Mucosa of descending colon (tissue), 3 donors: ENCODE measurements at places on chromosomes 7 and 10. TPM values are rescaled to one million over a fixed set of nuclear protein-coding genes. Genes with fewer than 3 reads are reported as not detected.

The AKR1C1 gene
- total RNA-seq = 28.4 TPM

The PANK1 gene
- total RNA-seq = 24.1 TPM

The PDK4 gene
- 50.6 TPM for total RNA-seq

The HMX3 gene
- not detected for total RNA-seq

The WIPF3 gene
- 0.89 TPM for total RNA-seq

The NODAL gene
- total RNA-seq = not detected

The SPDYE9 gene
- total RNA-seq = not detected

The MYO1G gene
- total RNA-seq = 3.9 TPM

The PDE6C gene
- not detected for total RNA-seq

The SLC39A12 gene
- not detected for total RNA-seq

The RPEL1 gene
- total RNA-seq = not detected

The NEURL1 gene
- total RNA-seq = 15.9 TPM

GRCh38 chr10:52111101-52111891, 202.8 kb upstream of the DKK1 start:
- no peak for DNase-seq

- DNase-seq = no peak
Measured at GRCh38 chr10:89563861-89564478, 28.6 kb upstream of the SLC16A12 start.

DNA sequence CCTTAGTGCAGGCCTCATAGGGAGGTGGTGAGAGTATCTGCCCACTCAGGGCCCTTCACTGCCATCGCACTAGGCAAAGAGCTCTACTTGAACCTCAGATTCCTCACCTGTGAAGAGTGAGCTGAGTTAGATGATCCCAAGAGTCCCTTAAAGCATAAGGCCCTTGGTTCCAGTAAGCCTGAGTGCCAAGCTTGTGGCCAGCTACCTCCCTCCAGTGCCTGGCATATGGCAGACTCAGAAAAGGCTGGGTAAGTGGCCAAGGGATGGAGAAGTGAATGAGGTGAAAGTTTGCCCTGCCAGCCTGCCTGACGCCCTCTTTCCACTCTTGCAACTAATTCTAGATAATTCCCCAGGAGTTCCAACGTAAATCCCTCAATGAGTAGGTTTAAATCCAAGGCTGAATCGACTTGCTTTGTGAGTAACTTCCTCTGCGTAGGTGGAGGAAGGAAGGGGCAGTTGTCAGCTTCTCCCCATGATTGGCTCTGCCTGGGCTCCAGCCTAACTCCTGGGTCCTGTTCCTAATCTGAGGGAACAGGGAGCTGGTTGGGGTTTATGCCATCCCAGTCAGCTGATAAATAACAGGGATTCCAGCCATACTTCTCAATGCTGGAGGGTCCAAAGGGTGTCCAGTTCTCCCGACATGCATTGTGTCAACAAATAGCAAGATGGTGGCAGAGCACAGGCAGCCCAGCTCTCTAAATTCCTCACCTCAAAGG, 14.2 kb downstream of the DUSP5 start:
- no peak for DNase-seq

- DNase-seq = no peak
Measured at GRCh38 chr10:43806831-43807640, 158.4 kb upstream of the ZNF32 start.

- no peak for DNase-seq
Measured at GRCh38 chr10:104123397-104123796, 1.4 kb downstream of the SFR1 start.

DNA sequence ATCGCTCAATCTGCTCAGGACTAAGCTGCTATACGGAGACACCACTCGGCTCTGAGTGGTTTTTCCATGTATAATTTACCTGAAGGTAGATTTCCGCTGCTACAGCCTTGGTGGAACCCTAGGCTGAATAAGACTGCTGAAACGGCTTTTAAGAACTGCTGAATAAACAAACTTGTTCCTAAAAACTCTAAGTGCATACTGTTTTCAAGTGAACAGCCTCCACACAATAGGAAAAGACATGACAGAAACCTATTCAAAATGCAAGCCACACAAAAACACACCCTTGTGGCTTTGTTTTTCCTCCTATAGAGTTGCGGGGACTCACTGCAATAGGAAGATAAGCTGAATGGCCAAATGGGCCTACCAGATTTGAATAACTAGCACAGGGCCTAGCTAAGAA, 117.2 kb downstream of the UBE2H start:
- DNase-seq = no peak

DNA sequence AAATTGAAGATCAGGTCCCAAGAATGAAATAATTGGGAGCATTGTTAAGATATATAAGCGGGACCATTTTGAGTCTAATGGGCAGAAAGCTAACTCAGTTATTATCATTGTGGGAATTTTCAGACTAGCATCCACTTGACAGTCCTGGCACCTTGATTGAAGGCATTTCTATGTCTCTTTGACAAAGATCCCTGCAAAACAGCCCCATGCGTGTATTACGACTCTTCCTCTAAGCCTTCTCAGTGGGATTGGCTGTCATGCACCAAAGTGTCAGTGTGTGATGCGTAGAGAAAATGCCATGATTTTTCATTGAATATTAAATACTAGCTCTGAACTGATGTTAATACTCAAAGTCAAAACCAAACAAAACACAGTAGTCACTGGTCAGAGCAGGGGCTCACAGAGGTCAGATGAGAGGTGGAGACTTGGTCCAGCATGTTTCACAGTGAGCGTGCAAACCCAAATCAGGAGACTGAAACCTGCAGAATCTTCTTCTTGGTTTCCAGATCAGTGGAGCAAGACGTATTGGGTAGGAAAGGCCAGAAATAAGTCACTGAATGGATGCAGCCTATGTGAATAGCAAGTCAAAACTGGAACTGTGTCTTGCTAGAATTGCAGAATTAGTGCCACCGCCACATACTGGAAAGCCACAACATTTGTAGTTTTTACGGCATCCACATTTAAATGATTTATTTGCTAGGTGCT, 303.6 kb upstream of the AKR1E2 start:
- DNase-seq = no peak

- no peak for DNase-seq
Measured at GRCh38 chr7:35241884-35242283, 12.0 kb downstream of the TBX20 start.

DNA sequence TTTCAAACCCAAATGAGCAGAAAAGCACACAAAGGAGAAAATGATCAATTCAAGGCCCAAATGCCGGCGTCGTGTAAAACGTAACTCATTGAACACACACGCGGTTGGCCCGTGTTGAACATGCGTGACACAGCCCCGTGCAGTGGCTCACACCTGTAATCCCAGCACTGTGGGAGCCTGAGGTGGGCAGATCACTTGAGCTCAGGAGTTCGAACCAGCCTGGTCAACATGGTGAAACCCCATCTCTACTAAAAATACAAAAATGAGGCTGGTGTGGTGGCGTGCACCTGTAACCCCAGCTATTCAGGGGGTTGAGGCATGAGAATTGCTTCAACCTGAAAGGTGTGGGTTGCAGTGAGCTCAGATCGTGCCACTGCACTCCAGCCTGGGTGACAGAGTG, 156.7 kb upstream of the KLF6 start:
- DNase-seq = no peak

DNA sequence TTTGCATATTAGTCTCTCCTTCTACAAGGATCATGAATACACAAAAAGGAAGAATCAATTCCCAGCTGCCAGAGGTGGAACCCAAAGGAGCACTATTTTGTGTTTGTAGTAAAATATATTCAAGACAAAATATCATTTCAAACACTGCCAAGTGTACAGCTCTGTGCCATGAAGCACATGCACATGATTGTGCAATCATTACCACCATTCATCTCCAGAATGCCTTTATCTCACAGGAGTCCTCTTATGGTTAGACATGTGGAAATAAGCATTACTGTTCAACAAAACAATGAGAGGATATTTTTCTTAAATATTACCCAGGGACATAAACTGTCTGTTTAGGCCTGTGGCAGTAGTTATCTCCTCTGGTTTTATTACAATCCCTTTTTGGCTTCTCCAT, 151.4 kb upstream of the PPP1R3A start:
- no peak for DNase-seq

DNA sequence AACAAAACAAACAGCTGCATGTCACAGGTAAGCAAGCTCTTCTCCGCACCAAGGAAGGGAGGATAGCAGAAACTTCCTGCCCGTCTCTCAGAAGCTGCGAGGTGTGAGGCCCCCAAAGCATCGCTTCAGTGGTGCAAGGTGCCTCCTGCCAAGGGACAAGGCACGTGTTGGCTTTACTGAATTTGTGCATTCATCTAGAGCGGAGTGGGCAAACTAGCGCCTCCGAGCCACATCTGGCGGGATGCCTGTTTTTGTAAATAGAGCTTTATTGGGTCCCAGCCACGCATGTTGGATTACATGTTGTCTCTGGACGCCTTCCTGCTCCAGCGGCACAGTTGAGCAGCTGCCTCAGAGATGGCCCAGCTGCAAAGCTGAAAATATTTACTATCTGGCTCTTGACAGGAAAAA, 27.7 kb downstream of the PHYH start:
- DNase-seq = no peak

DNA sequence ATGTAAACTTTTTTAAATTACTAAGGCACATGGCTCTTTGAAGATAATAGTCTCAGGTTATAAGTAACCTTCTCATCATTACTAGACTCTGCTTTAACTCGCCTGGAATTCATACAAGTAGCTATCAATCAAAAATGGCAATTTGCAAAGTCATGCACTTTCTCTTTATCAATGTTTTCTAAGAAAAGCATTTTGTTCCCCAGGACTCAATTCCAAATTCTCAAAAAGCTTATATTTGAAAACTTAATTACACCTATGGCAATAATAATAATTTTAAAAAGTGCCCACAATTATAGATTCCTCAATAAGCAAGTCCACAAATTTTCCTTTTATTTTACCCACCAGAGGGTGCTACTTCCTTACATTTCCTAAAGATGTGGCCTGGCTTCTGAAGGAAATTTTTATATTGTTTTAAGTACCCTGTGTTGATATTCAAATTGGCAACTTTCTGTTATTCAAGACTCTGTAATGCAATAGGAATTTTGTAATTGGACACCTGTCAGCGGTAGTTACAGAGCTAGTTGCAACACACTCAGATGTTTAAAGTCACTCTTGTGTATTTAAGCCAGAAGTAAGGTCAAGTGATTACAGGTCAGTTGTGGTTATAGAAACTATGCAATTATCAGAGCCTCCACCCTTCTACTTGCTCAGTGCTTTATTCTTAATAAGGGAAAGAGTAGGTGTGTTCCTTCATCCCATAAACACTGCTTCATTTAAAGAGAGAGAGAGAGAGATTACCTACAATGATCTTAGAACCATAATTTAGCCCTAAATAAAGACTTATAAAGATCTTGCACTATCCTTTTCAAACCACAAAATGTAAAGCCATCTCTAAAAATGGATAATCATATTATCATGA, 47.1 kb upstream of the HYAL4 start:
- DNase-seq = peak; percentile 38

DNA sequence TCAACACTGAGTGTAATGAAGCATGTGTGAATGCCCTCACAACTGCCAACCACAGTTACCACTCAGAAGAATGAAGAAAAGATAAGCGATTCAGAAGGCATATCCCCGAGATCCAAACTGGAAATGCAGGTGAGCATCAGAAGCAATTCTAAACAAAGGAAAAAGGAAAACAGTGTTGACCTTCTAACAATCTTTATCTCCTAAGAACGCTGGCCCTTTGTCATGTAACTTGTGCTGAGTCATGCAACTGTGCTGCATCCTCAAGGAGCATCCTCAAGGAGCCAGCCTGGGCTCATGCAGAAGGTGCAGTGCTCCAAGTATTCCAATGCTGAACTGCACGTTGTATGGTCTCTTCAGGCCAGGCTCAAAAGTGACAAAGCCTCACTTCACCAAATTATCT, 30.6 kb downstream of the SEC61G start:
- DNase-seq = no peak

GRCh38 chr10:126734015-126734414, 63.5 kb upstream of the C10orf90 start:
- no peak for DNase-seq

GRCh38 chr10:25280573-25280972, 105.8 kb downstream of the GPR158 start:
- DNase-seq = no peak

DNA sequence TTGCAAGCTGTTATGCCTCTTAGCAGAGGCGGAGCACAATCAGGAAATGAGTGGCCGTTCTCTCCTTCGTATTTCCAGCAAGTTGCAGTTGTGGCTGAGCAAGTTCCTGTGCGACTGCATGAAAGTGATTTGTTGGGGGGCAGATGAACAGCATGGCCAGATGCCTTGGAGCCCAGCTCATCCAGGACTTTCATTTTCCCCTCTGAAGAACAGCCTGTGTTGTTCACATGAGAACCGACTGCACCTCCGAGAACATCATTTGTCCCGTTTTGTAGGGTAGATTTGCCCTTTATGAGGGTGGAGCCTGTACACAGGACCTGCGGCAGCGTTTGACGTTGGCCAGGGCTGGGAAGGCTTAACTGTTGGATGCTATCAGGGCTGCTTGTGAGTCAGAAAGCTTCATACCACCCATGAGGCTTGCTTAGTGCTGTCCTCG, 4.4 kb downstream of the BAG3 start:
- DNase-seq = no peak

GRCh38 chr10:117268258-117268657, 27.3 kb downstream of the SLC18A2 start:
- no peak for DNase-seq
